NCI-H1436 (cell line): ENCODE measurements at places on chromosomes 2 and 18.

DNA sequence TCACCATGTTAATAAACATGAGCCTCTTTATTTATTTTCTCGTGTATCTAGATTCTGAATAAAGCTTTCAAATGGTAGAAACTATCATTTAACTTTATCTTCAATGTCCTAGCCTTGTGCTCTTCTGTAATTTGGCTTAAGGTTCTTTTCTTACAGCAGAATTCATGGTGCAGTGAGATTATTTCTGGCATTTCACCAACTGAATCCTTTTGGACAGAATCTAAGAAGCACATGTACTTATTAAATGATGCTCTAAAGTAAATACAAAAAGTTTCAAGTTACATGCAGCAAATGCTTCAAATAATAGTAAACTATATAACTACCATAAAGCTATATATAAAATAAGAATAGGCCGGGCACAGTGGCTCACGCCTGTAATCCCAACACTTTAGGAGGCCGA lies 65.9 kb downstream of the AP1S3 start:
- no peak for DNase-seq

GRCh38 chr2:209005371-209005770 lies 418.5 kb upstream of the MAP2 start:
- DNase-seq: no peak

DNA sequence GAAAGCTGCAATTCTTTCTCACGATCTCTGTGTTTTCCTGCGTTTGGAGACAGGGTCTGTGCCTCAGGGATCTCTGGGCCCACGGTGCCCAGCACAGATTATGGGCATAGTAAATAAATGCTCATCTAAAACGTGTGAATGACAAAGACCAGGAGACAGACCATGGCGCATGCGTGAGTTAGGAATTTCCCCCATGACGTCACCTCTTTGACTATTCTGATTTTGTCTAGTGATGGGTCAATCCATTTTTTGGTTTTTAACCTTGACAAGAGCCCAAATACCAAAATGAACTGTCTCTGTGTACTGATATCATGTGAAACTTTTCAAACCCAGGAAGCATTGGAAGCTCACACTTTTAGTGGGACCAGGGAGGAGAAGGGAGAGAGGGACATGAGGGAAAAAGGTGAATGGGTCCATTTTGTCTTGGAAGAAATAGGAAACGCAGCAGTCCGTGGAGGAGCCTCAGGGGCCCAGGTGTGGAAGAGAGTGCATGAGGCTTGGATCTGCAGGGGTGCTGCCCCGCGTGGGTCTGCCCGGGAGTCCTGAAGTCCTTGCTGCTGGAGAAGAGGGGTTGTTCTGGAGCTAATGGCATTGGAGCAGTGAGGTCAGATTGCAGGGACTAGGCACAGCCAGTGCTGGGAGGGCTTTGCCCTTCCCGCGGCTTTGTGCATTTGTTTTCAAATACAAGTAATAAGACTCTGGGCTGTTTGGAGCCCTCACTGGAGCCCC lies 172.2 kb downstream of the ASB1 start:
- DNase-seq: no peak

- no peak for DNase-seq
Observed at GRCh38 chr2:23506531-23507266, 121.7 kb downstream of the KLHL29 start.

GRCh38 chr18:49025767-49026500 lies 75.2 kb upstream of the SMAD7 start:
- DNase-seq: no peak
